ENCODE measurements at places on chromosomes 16 and 17.

DNA sequence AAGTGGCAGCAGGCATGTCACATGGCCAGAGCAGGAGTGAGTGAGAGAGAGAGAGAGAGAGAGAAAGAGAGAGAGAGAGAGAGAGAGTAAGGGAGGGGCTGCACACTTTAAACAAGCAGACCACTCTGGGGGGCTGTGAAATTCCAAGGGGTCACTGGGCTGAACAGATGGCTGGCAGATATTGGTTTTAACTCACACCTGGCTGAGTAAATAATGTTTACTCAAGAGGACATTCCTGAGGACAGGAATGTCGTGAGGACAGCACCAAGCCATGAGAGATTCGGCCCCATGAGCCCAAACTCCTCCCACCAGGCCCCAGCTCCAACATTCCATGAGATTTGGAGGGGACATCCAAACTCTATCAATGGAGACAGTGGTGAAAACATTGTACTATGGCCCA, 269.7 kb downstream of the CBLN1 start:
- DNase-seq = no peak

GRCh38 chr16:49548325-49548970, 174.8 kb downstream of the C16orf78 start:
- no peak for DNase-seq

GRCh38 chr16:80705596-80705995, 98.8 kb downstream of the CDYL2 start:
- no peak for DNase-seq

GRCh38 chr17:50685691-50686493, 21.8 kb downstream of the ANKRD40 start:
- no peak for DNase-seq

DNA sequence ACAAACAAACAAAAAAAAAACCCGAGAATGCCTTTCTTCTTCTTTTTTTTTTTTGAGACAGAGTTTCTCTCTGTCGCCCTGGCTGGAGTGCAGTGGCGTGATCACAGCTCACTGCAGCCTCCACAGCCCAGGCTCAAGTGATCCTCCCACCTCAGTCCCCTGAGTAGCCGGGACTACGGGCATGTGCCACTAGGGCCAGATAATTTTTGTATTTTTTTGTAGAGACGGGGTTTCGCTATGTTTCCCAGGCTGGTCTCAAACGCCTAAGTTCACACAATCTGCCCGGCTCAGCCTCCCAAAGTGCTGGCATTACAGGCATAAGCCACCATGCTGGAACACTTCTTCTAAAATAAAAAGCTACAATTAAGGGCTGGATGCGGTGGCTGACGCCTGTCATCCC, 17.0 kb upstream of the WDR45B start:
- no peak for DNase-seq

All from H54 (cell line).